ENCODE measurements at places on chromosomes 12 and 14.

DNA sequence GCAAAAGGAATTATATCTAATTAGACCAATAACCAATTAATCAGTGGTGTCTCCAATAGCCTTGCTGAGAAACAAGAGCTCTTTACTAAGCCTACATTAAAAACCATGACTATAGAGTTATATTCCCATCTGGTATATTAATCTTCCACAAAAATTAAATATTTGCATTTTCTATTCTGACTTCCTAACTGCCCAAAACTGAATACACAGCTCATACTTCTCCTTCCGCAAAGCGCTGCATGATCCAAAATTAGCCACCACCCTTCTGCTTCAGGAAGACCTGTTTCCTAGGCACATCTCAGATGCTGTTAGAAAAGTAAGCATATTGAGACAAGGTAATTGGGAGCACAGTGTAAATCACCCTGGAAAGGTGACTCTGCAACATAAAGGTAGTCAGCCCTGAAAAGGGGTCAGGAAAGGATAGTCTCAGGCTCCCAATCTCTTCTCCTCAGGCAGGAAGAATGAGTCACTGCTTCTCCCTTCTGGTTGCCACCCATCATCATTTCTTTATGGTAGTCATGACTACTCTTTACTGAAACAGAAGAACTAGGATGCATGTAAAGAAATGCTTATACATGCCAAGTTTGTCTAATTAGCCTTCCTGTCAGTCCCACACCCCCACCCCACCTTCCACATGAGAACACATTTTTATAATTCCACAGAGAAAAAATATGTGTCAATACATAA, 54.3 kb downstream of the PLCZ1 start:
- DNase-seq = no peak

DNA sequence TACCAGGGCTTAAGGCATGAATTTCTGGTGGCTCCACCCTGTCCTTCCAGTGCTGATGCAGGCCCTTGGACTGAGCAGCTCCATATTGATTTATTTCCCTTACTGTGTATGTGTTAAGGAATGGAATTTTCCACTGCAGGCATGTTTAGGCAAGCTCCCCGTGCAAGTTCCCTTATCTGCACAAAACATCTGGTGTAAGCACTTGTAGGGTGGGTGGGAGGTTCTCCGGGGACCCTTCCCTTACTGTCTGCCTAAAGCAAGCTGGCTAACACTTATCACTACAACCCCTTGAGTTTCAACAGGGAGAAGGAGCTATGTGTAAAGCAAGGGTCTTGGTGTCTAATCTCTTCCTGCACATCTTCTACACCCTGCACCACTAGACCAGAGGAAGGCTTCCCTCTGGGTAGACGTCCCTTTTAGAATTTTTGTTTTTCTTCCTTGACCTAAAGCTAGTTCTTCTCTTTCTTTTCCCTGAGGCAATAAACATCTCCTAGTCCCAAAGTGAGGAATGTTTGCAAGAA, 22.0 kb upstream of the DRAM1 start:
- no peak for DNase-seq

GRCh38 chr14:23125011-23125410, 6.0 kb upstream of the CEBPE start:
- DNase-seq = no peak

DNA sequence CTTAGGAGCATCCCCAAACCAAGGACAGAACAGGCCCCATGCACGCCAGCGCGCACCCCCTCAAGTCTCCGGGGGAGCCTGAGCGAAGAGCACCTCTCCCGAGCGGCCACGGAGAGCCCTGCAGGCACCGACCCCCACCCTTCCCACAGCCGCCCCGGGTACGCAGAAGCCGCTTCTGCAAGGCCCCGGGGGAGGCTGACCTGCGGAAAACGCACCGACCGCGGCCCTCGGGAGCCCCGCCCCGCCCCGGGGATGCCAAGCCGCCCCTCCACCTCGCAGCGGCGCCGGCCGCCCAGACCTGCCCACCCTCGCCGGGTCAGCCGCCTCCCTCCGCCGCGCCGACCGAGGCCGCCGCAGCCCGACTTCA, 385 bp downstream of the CAPRIN2 start:
- no peak for DNase-seq

- no peak for DNase-seq
Observed at GRCh38 chr14:104817930-104818713, 17.2 kb downstream of the ZBTB42 start.

DNA sequence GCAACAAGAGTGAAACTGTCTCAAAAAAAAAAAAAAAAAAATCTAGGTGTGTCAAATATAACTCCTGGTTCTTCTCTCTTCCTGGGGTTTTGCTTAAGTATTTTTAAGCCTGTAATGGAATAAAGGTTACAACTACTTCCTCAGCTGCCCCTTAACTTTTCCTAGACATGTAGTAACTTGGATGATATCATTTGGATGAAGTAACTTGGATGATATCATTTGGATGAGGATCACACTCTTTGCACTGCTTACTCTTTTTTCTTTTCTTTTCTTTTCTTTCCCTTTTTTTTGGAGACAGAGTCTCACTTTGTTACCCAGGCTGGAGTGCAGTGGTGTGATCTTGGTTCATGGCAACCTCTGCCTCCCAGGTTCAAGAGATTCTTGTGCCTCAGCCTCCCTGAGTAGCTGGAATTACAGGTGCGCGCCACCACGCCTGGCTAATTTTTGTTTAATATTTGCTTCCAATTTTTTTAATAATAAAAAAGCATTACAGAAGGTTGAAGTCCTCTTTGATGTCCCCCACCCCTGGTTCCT, 775 bp upstream of the FAM186A start:
- no peak for DNase-seq

DNA sequence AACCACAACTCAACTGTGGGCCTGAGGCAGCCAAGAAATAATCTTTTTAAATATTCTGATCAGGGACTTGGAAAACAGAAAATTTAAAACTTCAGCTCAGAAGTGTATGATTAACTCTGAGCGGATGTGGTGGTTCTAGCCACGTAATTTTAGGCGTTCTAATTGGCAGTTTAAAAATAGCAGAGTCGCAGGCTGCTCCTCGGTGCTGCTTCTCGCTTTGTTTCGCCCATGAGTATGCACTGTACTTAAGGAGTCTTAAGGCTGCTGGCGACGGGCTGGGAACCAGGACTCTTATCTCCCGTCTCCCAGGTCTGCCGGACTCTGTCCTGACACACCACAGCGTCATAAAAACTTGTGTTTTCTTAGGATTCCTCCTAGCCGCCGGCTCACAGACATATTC, 113.4 kb upstream of the PELI2 start:
- no peak for DNase-seq

DNA sequence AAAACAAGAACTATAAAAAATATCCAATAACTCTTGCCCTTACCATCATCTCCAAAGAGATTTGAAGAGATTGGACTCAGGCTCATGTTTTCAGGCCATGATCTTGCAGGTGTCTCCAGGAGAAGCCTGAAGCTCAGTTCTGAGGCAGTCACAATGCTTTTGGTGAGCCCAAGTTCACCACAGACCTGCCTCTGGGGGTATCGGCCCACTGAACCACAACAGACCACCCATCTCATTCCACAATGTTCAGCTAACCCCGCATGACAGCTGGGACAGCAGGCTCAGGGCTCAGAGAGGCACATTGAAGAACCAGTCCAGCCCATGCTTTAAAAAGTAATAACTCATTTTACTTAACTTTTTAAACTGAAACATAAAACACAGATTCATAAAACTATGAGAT, 28.3 kb upstream of the APOLD1 start:
- DNase-seq = no peak

GRCh38 chr14:83071888-83072501, 1538.3 kb upstream of the SEL1L start:
- no peak for DNase-seq

DNA sequence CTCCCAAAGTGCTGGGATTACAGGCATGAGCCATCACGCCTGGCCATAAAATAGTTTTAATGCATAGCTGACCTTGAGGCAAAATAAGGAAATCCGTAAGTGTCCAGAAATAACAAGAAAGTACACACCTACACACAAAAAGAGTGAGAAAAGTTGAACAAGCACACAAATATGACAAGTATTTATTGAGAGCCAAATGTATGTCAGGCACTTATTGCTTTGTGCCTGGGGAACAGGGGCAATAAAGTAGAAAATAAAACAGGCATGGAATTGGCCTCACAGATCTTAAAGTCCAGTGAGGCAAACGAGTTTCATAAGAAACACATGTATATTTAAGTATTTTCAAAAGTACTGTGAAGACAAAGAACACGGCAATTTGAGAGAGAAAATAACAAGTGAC, 103.7 kb downstream of the ERGIC2 start:
- no peak for DNase-seq

GRCh38 chr14:55084401-55085059, 33.1 kb downstream of the MAPK1IP1L start:
- DNase-seq = no peak

DNA sequence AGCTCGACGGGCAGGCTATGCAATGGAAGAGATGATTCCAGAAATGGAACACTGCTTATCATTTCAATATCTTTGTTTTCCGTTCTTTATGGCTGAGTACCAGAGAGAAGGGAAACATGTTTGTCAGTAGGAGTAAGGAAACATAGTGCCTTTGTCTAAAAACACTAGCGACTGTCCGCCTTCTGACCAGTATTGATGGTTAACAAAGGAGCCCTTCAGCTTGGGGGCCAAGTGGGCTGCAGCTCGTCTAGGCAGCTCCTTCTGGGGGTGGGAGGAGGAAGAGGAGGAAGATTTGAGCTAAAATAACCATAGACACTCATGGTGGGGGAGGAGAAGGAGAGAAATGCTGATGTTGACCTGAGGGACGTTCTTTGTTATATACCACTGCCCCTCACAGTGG, 15.0 kb downstream of the COQ5 start:
- no peak for DNase-seq

GRCh38 chr14:39372656-39373055, 59.6 kb downstream of the FBXO33 start:
- no peak for DNase-seq
